ENCODE measurements at places on chromosomes 1 and 21. TPM values are rescaled to one million over a fixed set of nuclear protein-coding genes. Genes with fewer than 3 reads are reported as not detected.
A peak's percentile ranks its signal among the peaks of the same experiment; 100 is the strongest.

Gene VPS13D
- 31.3 TPM for total RNA-seq

Gene SPATA21
- total RNA-seq: not detected

Gene KPRP
- 1.7 TPM for total RNA-seq

DNA sequence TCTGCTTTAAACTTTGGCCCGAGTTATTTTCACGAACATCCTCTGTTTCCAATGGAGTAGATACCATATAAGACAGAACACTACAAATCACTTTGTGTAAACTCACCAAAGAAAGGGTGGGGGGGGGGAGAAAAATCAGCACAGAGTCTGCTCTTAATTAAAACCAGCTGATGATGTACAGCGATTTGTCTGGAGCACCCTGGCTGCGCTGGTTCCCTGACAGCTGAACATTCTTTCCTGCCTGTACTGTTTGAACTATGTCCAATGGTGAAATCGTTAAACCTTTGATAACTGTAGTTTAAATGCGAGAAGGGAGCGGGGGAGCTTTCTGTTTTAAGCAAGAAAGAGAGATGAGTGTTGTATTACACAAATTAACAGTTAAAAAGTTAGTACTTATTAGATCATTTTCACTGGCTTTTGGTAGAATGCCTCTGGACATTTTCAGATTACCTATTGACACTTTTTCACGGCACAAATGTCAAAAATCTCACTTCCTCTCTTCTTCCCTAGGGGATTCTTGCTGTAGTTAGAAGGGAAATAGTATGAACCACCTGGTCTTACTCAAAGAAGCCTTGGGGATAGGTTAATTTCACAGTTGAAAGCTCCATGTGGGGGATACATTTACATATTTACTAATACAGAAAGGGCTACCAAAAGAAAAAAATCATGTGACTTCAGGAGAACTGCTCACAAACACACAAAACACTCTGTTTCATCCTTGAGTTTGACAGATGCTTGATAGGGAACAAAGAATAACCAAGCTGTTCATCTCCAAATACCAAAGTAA is 140.2 kb upstream of the RUNX1 start:
- peak; percentile 92 for DNase-seq

DNA sequence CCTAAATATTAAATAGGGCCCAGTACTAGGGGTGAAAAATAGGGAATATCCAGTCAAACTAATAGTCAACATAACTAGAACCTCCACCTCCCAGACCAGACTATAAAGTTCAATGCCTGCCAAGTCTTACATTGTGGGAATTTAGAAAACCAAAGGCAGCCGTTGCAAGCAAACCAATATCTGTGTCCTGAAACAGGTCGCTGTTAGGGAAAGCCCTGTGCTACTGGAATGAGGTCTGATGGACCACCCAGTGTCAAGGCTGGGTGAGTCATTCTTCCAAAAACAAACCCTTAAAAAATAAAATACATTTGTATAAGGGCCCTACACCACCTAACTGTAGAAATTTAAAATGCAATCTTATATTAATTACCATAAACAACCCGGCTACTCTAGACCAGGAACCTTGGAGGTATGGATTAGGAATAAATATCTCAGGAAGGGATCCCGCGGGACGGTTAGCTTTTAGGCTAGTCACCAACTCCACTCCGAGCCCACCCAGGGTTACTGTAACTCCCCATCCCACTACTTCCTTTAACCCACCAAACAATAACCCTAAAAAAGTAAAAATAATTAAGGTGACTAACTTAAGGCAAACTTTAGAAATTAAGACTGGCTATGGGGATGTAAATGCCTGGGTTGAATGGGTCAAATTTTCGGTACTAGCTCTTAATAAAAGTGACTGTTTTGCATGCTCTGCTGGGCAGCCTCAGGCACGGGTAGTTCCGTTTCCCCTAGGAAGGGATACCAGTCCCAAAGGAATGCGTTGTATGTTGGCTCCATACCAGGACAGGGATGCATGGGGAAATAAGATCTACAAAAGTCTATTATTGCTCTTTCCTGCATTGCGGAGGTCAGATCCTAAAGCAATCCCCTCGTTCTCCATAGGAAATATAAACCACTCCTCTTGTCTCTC is 65.4 kb upstream of the TLR5 start:
- DNase-seq: no peak

DNA sequence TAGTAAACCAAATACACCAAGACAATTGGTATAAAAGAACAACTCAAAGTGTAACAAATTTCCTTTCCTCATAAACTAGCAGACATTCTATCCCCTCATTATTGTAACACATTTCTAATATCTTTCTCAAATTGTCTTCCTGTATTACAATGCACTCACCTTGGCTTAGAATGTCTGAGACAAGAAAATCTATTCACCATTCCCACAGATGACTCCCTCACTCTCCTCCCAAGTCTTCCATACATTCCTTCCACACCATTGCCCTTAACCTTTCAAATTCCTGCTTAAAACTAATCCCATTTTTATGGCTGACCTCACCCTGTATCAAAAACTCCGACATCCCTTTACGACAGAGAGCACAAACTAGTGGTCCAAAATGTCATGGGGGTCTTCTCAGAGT is 56.0 kb downstream of the LTN1 start:
- DNase-seq: no peak

- DNase-seq: no peak
Measured at GRCh38 chr1:57272601-57273000, 151.3 kb downstream of the DAB1 start.

GRCh38 chr1:182627622-182628021 is 23.4 kb upstream of the RGS16 start:
- DNase-seq: peak; percentile 52

- no peak for DNase-seq
Measured at GRCh38 chr1:236578661-236579060, 25.7 kb downstream of the HEATR1 start.

DNA sequence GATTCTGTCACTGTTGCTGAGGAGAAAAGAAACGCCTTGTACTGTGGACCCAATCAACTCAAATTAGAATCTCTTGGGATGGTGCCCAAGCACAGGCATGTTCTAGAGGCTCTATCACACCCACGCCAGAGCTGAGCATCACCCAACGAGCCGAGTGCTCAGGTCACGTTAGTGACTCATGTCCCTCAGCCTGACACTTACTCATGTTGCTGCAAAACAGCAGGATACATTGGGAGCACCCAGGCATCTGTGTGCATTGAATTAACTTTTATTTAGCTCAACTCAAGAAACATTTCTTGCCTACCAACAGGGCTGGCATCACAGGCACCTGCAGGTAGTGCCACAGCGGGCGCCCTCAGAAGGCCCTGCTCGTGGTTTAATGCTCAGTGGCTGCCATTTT is 149.8 kb downstream of the ETS2 start:
- no peak for DNase-seq

DNA sequence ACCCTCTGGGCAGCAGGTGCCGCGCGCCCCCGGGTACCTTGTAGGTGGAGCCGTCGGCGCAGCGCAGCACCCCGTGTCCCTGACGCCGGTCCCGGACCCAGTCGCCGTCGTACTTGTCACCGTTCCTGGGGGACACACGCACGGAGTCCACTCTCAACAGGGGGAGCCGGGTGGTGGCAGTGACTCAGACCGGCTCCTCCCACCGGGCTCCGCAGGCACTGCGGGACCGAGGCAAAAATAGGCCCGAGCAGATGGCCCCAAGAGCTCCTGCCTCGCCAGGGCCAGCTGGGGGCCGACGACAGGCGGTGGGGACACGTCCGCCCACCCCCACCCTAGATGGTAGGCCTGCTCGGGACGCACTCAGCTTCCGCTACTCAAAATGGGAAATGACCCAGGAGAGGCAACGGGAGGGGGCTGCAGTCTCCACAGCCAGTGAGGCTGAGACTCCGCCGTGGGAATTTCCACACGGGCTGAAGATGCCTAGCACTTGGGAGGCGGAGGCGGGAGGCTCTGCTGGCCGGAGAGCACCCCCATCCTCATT is 6.3 kb downstream of the MORN1 start:
- no peak for DNase-seq

DNA sequence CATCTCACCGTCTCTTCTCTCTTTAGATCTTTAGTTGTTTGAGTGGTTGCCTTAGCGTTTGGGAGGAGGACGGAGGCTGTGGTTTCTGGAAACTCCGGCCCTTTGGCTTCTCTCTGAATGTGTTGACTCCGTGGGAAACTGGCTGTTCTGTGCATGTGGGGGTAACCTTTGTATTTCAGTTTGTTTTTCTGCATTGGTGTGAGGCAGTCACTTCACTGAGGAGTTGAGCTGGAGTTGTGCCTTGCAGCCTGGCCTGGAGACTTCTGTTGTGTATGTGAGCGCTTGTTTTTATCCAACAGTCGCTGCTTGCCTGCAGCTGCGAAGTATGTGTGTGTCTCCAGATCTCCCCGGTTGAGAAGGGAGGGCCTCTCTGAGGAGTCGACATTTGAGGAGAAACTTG is 33.6 kb downstream of the CLDN14 start:
- DNase-seq: no peak

DNA sequence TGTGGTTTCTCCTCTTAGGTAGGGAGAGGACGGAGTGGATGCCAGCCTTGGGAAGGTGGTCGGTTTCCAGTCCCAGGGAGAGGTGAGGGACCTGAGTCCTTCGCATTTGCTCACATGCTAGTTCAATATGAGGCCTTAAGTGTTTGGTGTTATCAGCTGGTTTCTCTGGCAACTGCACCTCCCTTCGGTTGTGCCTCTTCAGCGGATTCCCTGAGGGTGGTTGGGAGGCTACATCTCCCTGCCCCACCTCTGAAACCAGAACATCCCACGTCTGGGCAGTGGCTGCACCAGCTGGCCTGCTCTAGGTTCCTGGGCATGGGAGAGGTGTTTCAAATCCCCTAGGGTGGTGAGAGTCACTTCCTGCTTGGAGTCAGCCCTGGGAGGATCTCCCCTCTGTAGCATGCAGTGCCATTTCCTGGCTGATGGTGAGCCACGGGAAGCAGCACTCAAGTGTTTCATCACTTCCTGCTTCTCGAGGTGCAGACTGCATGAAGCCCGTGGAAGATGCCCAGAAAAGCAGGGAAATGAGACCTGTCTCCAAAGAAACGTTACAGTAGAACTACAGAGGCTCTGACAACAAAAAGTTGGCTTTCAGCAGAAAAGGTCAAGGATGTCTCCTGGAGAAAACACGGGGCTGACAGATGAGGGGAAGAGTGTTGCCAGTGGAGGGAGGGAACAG is 4.5 kb downstream of the TMEM125 start:
- peak; percentile 9 for DNase-seq

GRCh38 chr1:5955479-5955977 is 36.7 kb downstream of the NPHP4 start:
- no peak for DNase-seq

DNA sequence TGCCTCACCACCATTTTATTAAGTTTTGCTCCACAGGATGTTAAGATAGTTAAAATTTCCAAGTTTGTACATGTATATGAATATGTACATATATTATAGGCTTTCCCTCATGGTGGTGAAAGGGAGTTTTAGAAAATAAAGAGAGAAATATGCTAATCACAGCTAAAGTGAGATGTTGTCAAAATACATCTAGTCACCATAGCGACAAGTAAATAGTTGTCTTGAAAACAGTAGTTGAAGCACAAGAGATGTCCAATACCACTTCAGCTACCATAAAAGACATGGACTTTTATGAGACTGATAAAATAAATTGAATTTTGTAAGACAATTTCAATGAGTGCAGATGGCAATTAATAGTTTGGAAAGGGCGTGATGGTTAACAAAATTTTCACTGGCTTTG is 1600.0 kb downstream of the BRINP3 start:
- DNase-seq: no peak

DNA sequence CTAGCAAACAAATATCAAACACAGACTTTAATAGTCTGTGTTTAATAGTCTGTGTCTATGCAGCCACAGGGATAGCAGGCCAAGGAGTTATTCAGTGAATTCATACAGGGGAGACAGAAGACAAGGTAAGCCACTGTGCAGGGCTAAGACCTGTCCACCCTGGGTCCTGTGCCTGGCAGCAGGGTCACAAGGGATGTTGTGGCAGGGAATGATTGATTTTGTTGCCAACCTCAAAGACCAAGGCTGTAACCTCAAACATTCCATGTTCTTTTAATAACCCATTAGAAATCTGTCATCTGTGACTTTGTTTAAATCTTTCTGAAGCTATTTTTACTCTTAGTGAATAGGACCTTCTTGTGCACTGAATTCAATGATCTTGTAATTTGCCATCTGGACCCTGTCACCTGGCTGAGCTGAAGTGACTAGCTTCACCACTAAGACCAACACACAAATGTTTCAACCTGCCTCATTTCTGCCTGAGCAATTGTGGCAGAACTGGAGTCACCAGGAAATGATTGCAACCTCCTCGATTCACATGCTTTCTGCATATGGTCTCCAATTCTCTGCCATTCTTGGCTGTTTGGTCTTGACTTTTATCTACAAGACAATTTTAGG is 154.2 kb downstream of the ASTN1 start:
- DNase-seq: no peak

- DNase-seq: no peak
Measured at GRCh38 chr21:31991356-31992331, 118.8 kb downstream of the HUNK start.

GRCh38 chr1:158951956-158952355 is 20.6 kb downstream of the PYHIN1 start:
- DNase-seq: no peak

DNA sequence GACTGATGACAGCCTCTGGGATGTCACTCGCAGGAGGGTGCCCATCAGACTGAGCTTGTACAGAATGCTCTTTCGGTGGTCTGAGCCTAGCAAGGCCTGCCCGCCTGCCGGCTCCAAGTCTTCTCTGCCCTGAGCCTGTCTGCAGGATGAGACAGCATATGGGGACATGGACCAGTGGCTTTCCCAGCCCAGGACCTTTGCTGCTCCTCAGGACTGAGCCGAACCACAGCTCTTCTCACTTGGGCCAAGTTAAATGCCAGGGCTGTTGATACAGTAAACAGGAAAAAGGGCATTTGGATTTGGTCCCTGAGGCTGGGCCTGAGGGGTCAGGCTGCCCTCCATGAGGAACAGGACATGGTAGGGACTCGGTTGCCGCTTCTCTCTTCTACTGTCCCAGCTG is 64.3 kb upstream of the EPS8L3 start:
- no peak for DNase-seq

GRCh38 chr1:166920561-166921475 is 44.8 kb upstream of the TADA1 start:
- DNase-seq: no peak

Measured in umbilical cord (tissue), 2 donors.